NCI-H1436 treated with DMSO at 0.1 percent for 48 hours (cell line): ENCODE measurements at places on chromosomes 2 and 18.

GRCh38 chr2:29322011-29322410 lies 206.8 kb downstream of the CLIP4 start:
- DNase-seq = no peak

GRCh38 chr2:39447266-39448168 lies 10.4 kb upstream of the MAP4K3 start:
- DNase-seq = no peak

- DNase-seq = no peak
Measured at GRCh38 chr2:20627712-20628380, 23.1 kb downstream of the HS1BP3 start.

DNA sequence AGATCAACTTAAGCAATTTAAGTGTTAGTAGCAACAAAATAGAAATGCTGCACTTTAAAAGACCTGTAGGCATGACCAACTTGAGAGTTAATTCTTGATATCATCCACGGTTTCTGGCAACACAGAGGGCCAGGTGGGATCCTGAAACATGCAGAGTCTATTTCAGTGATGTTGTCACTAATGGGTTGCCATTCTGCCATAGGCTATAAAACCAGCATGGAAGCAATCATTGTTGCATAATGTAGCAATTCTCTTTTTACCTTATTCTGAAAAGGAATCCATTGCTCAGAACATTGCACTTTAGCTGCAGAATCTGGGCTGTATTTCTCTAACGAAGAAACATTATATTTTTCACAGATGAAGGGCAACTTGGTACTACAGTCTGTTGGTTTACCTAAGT lies 53.9 kb upstream of the CD302 start:
- no peak for DNase-seq

GRCh38 chr18:38895560-38895959 lies 1330.0 kb upstream of the CELF4 start:
- DNase-seq = no peak

- DNase-seq = no peak
Measured at GRCh38 chr2:54227798-54228197, 28.2 kb downstream of the TSPYL6 start.

DNA sequence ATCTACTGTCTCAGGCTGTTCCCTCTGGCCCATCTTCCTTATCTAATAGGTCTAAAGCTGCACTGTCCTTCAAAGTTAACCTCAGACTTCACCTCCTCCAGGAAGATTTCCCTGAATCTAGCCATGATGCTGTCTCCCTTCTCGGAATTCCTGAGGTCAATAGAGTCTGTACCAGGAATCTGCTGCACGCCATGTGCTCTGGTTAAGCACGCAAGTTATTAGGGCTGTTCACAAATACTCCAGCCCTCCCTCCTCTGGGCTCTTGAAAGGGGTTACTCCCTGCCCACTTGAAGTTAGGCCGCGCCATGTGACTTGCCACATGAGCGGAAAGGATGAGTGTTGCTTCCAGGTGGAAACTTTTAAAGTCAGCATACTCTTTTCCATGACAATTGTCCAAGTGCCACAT lies 43.6 kb downstream of the MCFD2 start:
- no peak for DNase-seq

GRCh38 chr2:41129988-41130387 lies 678.1 kb upstream of the SLC8A1 start:
- no peak for DNase-seq

GRCh38 chr2:179107737-179108136 lies 57.8 kb upstream of the CCDC141 start:
- no peak for DNase-seq

- no peak for DNase-seq
Measured at GRCh38 chr2:74887445-74887951, 53.6 kb downstream of the HK2 start.

GRCh38 chr2:53450923-53451322 lies 316.7 kb upstream of the CHAC2 start:
- DNase-seq = no peak

DNA sequence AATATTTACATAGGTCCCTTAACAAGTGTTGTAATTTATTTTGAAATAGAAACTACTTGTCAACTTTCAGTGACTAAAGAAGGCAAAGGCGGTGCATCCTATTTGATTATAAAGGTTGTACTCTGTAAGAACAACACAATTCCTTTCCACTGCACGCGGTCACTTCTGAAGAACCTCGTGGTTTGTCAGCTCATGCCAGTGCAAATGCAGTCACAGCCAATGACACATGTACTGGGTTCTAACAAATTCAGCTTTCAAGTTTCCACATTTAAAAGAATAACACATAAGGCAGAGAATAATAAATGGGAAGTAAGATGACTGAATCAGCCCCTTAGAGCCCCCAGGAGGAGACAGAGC lies 39.7 kb downstream of the CYB5A start:
- DNase-seq = no peak

DNA sequence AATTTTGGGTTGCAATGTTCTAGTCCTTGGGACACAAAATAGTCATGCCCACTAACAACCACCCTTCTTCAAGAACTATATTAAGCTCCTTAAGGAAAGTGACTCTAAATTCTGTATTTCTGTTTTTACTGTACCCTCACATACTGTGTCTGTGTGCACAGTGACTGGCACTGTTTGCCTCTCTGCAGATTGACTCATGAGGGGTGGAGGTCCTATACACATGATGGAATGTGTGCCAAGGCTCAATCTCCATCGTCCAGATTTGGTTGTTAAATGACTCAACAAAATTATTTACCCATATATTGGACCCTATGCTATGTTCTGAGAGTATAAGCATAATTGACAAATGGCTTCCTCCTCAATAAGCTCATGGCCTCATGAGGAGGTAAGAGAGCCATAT lies 126.6 kb upstream of the CWC22 start:
- DNase-seq = no peak

DNA sequence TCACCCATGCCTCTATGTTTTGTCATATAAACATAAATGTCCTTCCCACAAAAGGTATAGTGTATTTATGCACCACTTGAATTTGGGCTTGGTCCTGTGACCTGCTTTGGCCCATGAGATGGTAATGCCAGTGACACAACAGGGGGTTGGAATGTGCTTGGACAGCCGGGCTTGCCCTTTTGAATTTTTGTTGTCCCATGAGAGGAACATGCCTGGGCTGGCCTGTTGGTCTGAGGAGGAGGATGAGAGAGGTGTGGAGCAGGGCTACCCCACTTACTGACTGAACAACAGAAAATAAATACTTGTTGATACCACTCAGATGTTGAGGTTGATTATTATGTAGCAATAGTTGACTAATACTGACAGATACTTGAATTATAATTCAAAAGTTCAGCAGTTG lies 63.2 kb upstream of the TCF4 start:
- DNase-seq = no peak

- no peak for DNase-seq
Measured at GRCh38 chr18:13447621-13448334, 229.2 kb downstream of the LDLRAD4 start.

- no peak for DNase-seq
Measured at GRCh38 chr2:205783872-205784499, 101.7 kb downstream of the NRP2 start.

GRCh38 chr2:177520324-177520723 lies 127.8 kb downstream of the AGPS start:
- DNase-seq = no peak

DNA sequence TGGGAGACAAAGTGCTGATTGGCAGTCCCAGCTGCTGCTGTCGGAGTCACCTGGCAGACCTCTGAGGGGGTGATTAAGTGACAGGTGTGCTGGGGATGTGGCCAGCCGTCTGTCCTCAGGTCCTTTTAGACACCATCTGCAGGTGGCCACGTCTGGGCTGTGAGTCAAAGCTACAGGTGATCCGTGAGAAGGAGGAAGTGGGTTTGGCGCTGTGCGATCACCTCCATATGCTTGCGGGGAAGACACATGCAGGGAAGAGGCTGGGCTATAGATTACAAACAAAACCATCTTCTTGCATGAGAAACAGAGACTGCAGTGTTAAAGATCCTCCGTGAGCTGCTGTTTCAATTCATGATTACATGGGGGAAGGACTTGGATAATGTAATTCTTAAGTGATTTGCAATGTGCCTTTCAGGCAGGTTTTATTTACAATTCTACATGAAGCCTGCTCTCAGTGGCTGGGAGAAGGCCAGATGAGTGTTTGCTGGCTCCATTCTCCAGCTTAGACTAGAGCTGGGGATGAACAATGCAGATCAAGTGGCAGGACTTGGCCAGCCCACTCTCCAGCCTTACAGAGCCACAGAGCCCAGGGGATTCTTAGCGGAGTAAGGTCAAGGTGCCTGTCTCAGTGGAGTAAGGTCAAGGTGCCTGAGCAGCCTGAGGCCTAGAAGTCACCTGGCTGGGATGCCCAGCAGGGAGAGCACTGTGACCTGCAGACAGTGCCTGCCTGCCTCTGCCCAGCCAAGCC lies 87.8 kb downstream of the LYPD1 start:
- peak; percentile 54 for DNase-seq

DNA sequence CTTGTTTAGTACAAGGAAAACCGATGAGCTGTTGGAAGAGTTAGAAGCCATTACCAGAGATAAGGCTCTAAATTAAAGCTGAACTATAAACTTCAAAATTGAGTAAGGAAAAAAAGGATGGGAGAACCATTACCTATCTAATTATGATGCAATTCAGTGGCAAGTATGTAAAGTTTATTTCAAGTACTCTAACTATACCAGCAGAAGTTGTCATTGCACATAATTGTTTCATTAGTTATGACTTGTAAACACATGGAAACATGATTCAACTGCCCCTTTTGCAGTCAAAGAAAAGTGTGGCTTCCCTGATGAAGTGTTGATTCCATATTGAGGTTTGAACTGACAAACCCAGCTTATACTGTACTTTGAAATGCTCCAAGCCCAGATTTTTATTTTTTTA lies 324.1 kb upstream of the KCNJ3 start:
- no peak for DNase-seq

- no peak for DNase-seq
Measured at GRCh38 chr2:136582628-136583205, 182.6 kb upstream of the THSD7B start.

DNA sequence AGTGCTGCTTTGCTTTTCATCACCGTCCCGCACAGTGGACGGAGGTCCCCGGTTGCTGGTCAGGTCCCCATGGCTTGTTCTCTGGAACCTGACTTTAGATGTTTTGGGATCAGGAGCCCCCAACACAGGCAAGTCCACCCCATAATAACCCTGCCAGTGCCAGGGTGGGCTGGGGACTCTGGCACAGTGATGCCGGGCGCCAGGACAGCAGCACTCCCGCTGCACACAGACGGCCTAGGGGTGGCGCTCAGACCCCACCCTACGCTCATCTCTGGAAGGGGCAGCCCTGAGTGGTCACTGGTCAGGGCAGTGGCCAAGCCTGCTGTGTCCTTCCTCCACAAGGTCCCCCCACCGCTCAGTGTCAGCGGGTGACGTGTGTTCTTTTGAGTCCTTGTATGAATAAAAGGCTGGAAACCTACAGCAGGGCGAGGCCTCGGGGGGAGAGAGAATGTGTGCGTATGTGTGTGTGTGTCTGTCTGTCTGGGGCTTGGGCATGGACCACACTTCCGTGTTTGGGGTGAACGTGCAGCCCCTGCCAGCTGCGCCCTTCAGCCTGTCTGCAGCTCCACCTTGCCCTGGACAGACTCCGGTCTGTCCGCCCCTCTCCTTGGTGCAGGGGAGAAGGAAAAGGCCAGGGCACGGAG lies 32.3 kb downstream of the GPC1 start:
- DNase-seq = no peak

DNA sequence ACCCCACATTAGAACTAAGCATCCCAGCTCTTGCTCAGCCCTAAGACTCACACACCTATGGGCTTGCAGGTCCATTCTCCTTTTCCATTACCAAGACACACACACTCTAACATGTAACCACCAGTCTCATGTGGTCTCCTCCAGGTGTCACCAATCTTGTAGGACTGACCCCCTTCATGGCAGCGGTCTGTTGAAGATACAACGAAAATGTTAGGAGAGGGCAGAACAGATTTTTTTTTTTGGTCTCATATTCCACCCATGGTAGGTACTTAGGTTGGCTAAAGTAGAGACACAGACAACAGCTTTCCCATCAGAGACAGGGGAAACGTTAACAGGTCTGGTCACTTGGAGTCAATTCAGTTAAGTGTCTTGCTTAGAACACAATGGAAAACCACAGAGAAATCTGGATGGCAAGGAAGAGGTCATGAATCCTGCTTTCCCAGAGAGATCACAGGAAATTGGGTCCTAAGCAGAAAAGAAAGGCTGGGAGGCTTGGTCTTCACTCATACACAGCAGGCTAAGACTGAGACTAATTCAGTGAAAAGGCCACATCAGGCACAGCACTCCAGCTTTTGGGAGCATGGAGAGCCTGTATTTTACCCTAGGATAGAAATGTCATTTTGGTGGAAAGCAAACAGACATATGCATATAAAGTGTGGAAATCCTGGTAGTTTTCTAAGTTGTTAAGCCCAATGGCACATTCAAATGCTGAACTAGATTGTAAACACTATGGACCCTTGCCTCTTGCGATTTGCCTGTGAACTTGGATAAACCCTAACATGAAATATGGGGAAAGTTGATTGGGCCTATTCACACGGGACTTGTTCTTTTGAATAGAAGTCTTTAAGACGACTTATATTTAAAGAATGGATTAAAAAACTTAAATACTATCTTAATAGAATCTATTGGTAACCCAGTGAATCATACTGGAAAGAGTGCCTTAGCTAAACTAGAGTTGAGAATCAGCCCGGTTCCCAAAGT lies 3.8 kb downstream of the FN1 start:
- DNase-seq = no peak

DNA sequence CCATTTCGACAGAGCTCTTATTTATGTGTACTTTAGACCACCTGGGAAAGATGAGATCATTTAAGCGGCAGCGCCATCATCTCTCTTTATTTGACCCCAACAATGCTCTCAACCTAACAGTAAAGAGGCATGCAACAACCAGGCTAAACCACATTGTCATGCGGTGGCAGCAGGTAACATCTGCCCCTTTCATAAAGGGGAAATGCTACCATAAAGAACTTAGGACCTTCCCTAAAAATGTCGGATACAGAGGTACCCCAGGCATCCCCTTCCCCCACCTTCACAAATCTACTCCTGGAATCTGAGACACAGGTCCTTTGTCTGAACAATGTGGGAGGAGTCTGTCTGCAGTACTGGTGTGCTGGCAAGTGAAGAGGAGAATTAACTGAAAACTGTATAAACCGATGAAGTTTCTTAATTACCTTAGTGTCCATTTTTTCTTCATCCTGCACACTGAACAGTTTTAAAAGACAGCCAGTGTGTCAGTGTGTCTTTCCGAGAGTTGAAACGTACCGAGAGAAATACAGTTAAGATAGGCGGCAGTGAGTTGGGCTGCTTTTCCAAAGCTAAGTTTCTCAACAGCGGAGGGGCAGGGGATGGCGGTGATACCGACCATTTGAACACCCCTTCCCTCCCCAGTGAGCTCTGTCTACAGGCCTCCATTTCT lies 1.9 kb downstream of the MEX3C start:
- DNase-seq = no peak
